CD4-positive, alpha-beta T cell (primary cell): ENCODE measurements at places on chromosomes 7 and 10.

DNA sequence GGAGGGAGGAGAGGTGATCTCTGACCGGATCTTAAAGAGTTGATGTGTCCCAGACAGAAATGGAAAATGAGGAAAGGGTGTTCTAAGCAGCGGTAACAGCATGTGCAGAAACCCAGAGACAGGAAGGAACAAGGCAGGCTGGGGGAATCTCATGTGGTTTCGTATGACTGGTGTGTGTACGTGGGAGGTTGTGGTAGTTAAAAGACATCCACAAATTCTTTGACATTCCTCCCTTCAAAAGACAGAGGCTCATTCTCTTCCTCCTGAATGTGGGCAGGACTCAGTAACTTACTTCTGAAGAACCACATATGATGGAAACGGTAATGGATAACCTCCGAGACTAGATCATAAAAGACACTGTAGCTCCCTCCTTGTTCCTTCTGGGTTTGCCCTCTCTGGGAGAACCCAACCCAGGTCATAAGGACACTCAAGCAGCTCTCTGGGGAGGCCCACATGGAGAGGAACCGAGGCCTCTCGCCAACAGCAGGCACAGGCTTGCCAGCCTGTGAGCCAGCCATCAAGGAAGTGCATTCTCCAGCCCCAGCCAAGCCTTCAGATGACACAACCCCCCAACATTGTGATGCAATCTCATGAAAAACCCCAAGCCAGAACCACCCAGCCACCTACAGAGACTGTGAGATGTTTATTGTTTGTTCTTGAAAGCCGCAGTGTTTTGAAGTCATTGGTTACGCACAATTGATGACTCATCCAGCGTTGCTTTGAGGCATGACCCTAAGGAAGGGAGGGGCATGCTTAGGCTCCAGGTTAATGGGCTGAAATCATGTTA is 116.0 kb downstream of the SLIT1 start:
- peak; percentile 19 for DNase-seq

DNA sequence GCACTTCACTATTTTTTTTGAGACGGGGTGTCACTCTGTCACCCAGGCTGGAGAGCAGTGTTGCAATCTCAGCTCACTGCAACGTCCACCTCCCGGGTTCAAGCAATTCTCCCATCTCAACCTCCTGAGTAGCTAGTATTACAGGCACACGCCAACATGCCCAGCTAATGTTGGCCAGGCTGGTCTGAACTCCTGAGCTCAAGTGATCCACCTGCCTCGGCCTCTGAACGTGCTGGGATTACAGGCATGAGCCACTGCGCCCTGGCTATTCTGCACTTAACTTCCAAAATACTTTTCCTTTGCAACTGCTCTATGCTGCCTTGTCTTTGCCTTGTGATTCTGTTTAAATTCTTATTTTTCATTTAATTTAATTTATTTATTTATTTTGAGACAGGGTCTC is 67.0 kb upstream of the ZNF479 start:
- no peak for DNase-seq

- DNase-seq, result no peak
Measured at GRCh38 chr10:58796824-58797223, 284.2 kb downstream of the BICC1 start.

GRCh38 chr10:36712695-36713094 is 412.7 kb upstream of the ANKRD30A start:
- no peak for DNase-seq

DNA sequence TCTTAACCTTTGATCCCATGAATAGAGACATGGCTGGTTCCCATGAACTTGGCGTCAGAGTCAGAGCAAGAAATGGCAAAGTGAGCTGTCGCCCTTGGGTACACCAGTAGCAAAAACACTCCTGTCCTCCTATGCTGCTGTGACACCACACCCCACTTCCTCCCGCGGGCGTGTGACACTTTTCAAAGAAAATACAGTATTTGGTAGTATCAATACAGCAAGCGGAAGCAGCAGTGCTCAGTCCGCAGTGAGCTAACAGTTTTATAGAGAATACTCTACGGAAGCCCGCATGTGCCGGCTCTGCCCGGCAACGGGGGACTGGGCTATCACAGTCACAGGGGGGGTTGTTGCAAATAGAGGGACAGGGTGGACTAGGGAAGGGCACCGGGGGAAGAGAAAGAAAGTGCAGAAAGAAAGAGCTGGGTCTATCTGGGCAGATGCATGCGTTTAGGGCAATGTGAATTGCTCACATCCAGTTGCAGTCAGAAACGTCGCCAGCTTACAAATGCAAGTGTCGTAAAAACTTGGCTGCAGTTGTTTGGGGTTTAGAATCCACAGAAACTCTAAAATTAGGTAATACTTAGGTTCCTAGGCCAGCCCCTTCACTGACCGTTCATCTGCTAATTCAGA is 49.8 kb downstream of the PRKCQ start:
- DNase-seq, result peak; percentile 94

- no peak for DNase-seq
Measured at GRCh38 chr10:86349474-86349873, 17.1 kb downstream of the GRID1 start.

DNA sequence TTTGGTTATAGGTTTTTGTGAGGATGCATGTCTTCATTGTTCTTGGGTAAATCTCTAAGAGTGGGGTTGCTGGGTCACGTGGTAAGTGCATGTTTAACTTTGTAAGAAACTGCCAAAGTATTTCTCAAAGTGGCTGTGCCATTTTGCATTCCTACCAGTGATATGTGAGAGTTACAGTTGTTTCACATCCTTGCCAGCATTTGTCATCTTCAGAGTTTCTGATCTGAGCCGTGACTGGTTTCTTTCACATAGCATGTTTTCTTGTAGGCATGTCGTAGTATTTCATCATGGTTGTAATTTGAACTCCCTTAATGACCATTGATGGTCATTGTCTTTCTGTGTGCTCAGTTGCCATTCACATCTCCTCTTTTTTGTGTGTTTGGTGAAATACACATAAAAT is 286.0 kb downstream of the RNLS start:
- no peak for DNase-seq

GRCh38 chr10:95097805-95098204 is 28.5 kb upstream of the CYP2C8 start:
- no peak for DNase-seq

- DNase-seq, result no peak
Measured at GRCh38 chr10:29023678-29024077, 265.2 kb upstream of the LYZL1 start.

GRCh38 chr7:14340393-14341074 is 351.1 kb upstream of the ETV1 start:
- no peak for DNase-seq

DNA sequence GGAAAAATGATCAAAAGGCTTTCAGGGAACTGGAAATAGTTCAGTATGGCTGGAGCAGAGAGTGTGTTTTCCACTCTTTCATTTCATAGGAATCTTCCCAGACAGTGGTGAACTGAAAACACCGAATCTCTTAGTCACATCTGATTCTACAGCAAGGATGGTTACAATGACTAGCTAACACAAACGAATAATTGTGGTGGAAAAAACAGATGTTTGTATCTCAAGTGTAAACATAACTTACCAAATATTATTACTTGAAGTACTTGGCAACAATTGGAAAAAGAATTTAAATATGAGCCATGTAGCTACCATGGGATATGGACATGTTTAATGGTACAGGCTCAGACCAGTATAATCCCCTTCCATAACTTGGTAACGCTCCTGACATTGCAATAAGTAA is 21.1 kb upstream of the BPGM start:
- no peak for DNase-seq

GRCh38 chr7:121608785-121609184 is 212.7 kb upstream of the FAM3C start:
- no peak for DNase-seq

GRCh38 chr7:332020-332517 is 42.1 kb downstream of the FOXL3 start:
- DNase-seq, result no peak

DNA sequence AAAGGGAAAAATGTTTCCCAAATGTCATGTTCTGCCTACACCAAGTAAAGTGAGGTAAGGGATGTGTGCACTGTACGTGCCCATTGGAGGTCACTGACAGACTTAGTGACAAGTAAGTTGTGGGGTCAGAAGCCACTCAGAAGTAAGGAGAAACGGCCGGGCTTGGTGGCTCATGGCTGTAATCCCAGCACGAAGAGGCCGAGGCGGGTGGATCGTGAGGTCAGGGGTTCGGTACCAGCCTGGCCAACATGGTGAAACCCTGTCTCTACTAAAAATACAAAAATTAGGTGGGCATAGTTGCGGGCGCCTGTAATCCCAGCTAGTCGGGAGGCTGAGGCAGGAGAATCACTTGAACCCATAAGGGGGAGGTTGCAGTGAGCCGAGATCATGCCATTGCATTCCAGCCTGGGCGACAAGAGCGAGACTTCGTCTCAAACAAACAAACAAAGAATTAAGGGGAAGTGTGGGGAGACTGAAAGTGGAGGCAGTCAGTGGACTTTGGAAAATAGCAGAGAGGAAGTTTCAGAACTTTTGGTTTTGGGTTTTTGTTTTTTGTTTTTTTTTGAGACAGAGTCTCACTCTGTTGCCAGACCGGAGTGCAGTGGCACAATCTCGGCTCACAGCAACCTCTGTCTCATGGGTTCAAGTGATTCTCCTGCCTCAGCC is 114.8 kb downstream of the WDFY4 start:
- DNase-seq, result no peak

DNA sequence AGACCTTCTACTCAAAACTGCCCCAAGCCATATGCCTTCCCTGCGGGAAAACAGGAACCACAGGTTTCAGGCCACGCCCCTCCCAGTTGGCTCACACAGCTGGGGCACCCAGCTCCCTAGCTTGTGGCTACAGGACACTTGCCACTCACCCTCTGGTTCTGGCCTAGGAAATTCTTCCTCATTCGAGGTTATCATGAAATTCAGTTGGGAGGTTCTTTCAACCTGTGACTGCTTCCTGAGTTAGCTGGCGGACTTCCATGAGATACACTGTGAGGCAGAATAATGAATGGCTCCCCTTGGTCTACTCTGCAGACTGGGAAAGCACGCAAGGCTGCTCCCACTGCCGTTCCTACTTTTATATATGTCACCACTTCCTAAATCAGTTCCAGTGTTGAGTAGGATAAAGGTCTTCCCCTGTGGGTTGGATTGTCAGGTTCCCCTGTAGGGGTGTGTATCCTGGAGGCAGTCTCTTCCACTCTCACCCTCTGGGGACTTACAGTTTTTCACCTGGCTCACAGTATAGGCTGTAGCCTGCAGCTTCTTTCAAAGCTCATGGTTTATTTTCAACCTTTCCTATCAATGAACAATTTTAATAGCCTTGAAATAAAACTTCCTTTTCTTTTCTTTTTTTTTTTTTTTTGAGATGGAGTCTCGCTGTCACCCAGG is 37.0 kb downstream of the GPR22 start:
- no peak for DNase-seq

GRCh38 chr7:84191842-84192241 is 2.7 kb downstream of the SEMA3A start:
- DNase-seq, result no peak

- no peak for DNase-seq
Measured at GRCh38 chr7:25849500-25850184, 302.4 kb upstream of the NFE2L3 start.
